ENCODE measurements at places on chromosomes 13 and 19. TPM values are rescaled to one million over a fixed set of nuclear protein-coding genes. Genes with fewer than 3 reads are reported as not detected.

The WDR87 gene
- not detected for total RNA-seq

The C1QTNF9 gene
- not detected for total RNA-seq

The ZNF575 gene
- total RNA-seq: 0.14 TPM

The LRRC4B gene
- not detected for total RNA-seq

The LATS2 gene
- total RNA-seq: 14.9 TPM

The NPHS1 gene
- total RNA-seq: not detected

The JUNB gene
- total RNA-seq: 191 TPM

The B3GNT3 gene
- not detected for total RNA-seq

The CYP4F8 gene
- not detected for total RNA-seq

The SSC5D gene
- total RNA-seq: 24.2 TPM

The CEACAM16 gene
- not detected for total RNA-seq

The KLF1 gene
- total RNA-seq: not detected

The CGB3 gene
- not detected for total RNA-seq

The CEACAM4 gene
- total RNA-seq: not detected

The LYL1 gene
- 6.9 TPM for total RNA-seq

The OR4F17 gene
- not detected for total RNA-seq

The LGALS4 gene
- not detected for total RNA-seq

The ELSPBP1 gene
- not detected for total RNA-seq

The MAST3 gene
- total RNA-seq: 3.0 TPM

The ZNF737 gene
- 2.6 TPM for total RNA-seq

The XAB2 gene
- 47.8 TPM for total RNA-seq

Data from placental pericyte (primary cell).